ENCODE measurements at places on chromosomes 6 and 20. TPM values are rescaled to one million over a fixed set of nuclear protein-coding genes. Genes with fewer than 3 reads are reported as not detected.

- peaks cover 3% of the 10 kb centered on the region for H3K36me3 ChIP-seq
- H3K4me1 ChIP-seq, result no peaks in the 10 kb centered on the region
- no peak overlapping the region for H3K4me3 ChIP-seq
These were observed 40.5 kb downstream of the BEND6 start for GRCh38 chr6:56995347-56995902.

DNA sequence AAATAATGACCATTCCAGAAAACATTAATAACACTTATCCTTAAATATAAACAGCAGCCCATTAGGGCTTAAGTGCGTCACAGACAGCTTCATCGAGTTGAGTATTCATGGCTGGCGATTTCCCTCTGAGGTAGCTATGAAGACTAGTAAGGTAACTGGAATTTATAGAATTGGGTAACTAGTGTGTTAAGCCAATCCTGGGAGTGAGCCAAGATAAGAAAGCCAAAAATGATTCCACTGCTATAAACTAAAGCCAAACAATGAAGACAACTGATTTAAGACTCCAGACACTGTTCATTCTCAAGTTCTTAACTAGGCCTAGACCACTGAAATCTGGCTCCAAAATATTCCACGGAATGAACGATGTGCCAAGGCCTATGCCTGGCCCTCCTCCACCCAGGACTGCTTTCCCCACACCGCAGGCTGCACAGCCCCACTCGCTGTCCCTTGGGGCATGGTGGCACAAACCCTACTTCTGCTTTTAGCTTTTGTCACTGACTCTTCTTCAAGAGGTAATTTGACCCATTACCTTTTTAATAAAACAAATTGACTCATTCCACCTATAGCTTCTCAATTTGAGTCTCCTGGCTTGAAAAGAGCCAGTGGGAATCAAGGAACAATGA, 66.0 kb downstream of the BLOC1S5 start:
- H3K27ac ChIP-seq, result no peak overlapping the region
- no peak for DNase-seq
- H3K27me3 ChIP-seq, result no peaks in the 10 kb centered on the region
- peaks cover 4% of the 10 kb centered on the region for H3K36me3 ChIP-seq
- no peak overlapping the region for H3K4me3 ChIP-seq
- H3K4me1 ChIP-seq, result no peaks in the 10 kb centered on the region

- H3K4me1 ChIP-seq, result no peaks in the 10 kb centered on the region
- DNase-seq, result peak; percentile 25
- no peak overlapping the region for H3K27ac ChIP-seq
- H3K36me3 ChIP-seq, result no peaks in the 10 kb centered on the region
- H3K27me3 ChIP-seq, result peaks cover 3% of the 10 kb centered on the region
These were observed 20.1 kb upstream of the RNGTT start for GRCh38 chr6:88983532-88983931.

GRCh38 chr6:110618591-110619267, 142.3 kb upstream of the SLC22A16 start:
- no peaks in the 10 kb centered on the region for H3K27me3 ChIP-seq
- DNase-seq, result no peak
- no peak overlapping the region for H3K27ac ChIP-seq
- no peak overlapping the region for H3K4me3 ChIP-seq
- peaks cover 3% of the 10 kb centered on the region for H3K4me1 ChIP-seq

DNA sequence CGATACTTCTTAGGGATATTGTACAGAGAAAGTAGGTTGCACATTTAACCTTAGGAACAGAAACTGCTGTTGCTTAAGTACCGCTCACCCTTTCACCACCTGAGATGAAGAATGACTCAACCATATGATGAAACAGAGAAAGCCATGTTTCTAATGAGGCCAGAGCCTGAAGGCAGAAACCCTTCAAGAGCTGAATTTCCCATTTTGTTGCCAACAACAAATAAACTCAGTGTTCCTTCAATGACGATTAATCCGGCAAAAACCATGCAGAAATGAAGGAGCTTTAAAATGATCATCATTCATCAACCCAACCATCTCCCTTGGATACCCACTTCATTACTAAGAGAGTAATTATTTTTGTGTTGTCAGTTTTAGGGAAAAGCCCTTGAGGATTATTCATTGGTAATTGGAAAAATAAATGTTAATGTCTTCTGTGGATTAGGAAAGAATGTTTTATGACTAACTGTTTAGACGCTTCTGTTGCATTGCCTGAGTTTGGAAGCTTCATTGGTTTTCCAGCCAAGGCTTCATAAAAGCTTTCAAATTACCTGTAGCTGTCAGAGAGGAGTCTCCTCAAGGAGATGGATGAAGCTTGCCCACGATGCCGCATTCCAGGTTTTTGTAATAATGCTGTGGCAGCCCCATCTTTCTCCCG, 112.1 kb upstream of the IYD start:
- H3K36me3 ChIP-seq, result no peaks in the 10 kb centered on the region
- H3K4me3 ChIP-seq, result no peak overlapping the region
- H3K4me1 ChIP-seq, result peaks cover 30% of the 10 kb centered on the region
- DNase-seq, result no peak
- H3K27ac ChIP-seq, result peak overlapping the region; percentile 10
- peaks cover 36% of the 10 kb centered on the region for H3K27me3 ChIP-seq

- no peaks in the 10 kb centered on the region for H3K4me1 ChIP-seq
- H3K36me3 ChIP-seq, result no peaks in the 10 kb centered on the region
- H3K27me3 ChIP-seq, result peaks cover 11% of the 10 kb centered on the region
- H3K27ac ChIP-seq, result no peak overlapping the region
- no peak overlapping the region for H3K4me3 ChIP-seq
These were observed 84.7 kb downstream of the RNF182 start for GRCh38 chr6:14009431-14009830.

- H3K36me3 ChIP-seq, result peaks cover 61% of the 10 kb centered on the region
- no peak for DNase-seq
- H3K4me1 ChIP-seq, result peaks cover 15% of the 10 kb centered on the region
These were observed 66.1 kb downstream of the PRND start for GRCh38 chr20:4787820-4788219.

- no peak overlapping the region for H3K4me3 ChIP-seq
- H3K4me1 ChIP-seq, result peaks cover 5% of the 10 kb centered on the region
- DNase-seq, result no peak
- peaks cover 2% of the 10 kb centered on the region for H3K27me3 ChIP-seq
- H3K27ac ChIP-seq, result no peak overlapping the region
- H3K36me3 ChIP-seq, result peaks cover 2% of the 10 kb centered on the region
These were observed 22.1 kb downstream of the GJA10 start for GRCh38 chr6:89916136-89916920.

- DNase-seq, result no peak
- H3K4me3 ChIP-seq, result no peak overlapping the region
- H3K4me1 ChIP-seq, result no peaks in the 10 kb centered on the region
- no peak overlapping the region for H3K27ac ChIP-seq
These were observed 912 bp upstream of the OR12D3 start for GRCh38 chr6:29376003-29376402.

- no peaks in the 10 kb centered on the region for H3K27me3 ChIP-seq
- no peak for DNase-seq
- no peaks in the 10 kb centered on the region for H3K36me3 ChIP-seq
- no peak overlapping the region for H3K4me3 ChIP-seq
These were observed 120.0 kb downstream of the SYNDIG1 start for GRCh38 chr20:24589381-24589780.

DNA sequence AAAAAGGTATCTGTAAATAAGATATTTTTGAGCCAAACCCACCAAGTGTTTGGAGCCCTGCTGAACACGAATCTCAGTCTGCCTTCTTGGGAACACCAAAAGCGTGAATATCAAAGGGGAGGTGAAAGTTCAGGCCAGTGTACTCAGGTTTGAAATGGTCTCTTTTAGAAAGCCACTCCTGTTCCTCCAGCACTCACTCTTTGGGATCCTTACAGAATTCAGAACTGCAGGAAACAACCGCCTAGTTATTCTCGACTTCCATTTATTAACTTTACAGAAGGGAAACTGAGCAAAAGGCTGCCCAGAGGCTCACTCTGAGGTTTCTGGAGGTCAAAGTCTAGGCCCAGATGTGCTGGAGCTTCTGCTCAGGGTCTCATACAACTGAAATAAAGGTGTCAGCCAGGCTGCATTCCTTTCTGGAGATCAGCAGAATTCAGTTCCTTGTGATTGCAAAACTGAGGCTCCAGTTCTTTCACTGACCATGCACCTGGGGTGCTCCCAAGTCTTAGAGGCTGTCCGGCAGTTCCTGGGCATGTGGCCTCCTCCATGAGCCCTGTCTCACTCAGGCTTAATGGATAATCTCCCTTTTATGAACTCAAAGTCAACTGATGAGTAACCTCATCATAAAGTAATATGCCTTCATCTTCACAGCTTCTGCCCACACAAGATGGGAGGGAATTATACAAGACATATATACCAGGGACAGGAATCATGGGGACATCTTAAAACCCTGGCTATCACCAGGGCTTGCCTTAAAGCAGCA, 65.5 kb upstream of the TNFAIP3 start:
- DNase-seq, result no peak
- H3K27me3 ChIP-seq, result no peaks in the 10 kb centered on the region
- H3K27ac ChIP-seq, result peak overlapping the region; percentile 84
- H3K36me3 ChIP-seq, result peaks cover 3% of the 10 kb centered on the region
- no peak overlapping the region for H3K4me3 ChIP-seq

- no peaks in the 10 kb centered on the region for H3K4me1 ChIP-seq
- H3K27ac ChIP-seq, result no peak overlapping the region
- H3K36me3 ChIP-seq, result no peaks in the 10 kb centered on the region
- no peak for DNase-seq
- H3K27me3 ChIP-seq, result peaks cover 2% of the 10 kb centered on the region
- H3K4me3 ChIP-seq, result no peak overlapping the region
These were observed 956.5 kb downstream of the TFAP2A start for GRCh38 chr6:9458424-9458823.

GRCh38 chr6:129632172-129632613, 77.8 kb downstream of the ARHGAP18 start:
- no peaks in the 10 kb centered on the region for H3K27me3 ChIP-seq
- H3K4me1 ChIP-seq, result peaks cover 5% of the 10 kb centered on the region
- peaks cover under 1% of the 10 kb centered on the region for H3K36me3 ChIP-seq
- no peak for DNase-seq
- no peak overlapping the region for H3K4me3 ChIP-seq

GRCh38 chr6:26183581-26184366, 96.5 kb downstream of the HFE start:
- peak overlapping the region; percentile 92 for H3K27ac ChIP-seq
- no peaks in the 10 kb centered on the region for H3K36me3 ChIP-seq
- peak overlapping the region; percentile 89 for H3K4me3 ChIP-seq
- peaks cover 45% of the 10 kb centered on the region for H3K4me1 ChIP-seq

- DNase-seq, result no peak
- H3K27me3 ChIP-seq, result no peaks in the 10 kb centered on the region
- no peak overlapping the region for H3K4me3 ChIP-seq
These were observed 353.0 kb downstream of the TAF4 start for GRCh38 chr20:61712688-61713087.

GRCh38 chr6:2979819-2980464, 8.6 kb upstream of the SERPINB6 start:
- no peak overlapping the region for H3K27ac ChIP-seq
- H3K36me3 ChIP-seq, result no peaks in the 10 kb centered on the region
- no peak overlapping the region for H3K4me3 ChIP-seq
- no peak for DNase-seq
- peaks cover 24% of the 10 kb centered on the region for H3K4me1 ChIP-seq

GRCh38 chr6:165823609-165824326, 160.7 kb upstream of the PDE10A start:
- DNase-seq, result no peak
- H3K27ac ChIP-seq, result no peak overlapping the region
- H3K4me3 ChIP-seq, result no peak overlapping the region
- no peaks in the 10 kb centered on the region for H3K4me1 ChIP-seq

- peak; percentile 58 for DNase-seq
- peaks cover 68% of the 10 kb centered on the region for H3K4me1 ChIP-seq
- no peaks in the 10 kb centered on the region for H3K27me3 ChIP-seq
- peak overlapping the region; percentile 91 for H3K27ac ChIP-seq
- peak overlapping the region; percentile 85 for H3K4me3 ChIP-seq
These were observed 54.4 kb upstream of the CEP85L start for GRCh38 chr6:118705544-118706491.

DNA sequence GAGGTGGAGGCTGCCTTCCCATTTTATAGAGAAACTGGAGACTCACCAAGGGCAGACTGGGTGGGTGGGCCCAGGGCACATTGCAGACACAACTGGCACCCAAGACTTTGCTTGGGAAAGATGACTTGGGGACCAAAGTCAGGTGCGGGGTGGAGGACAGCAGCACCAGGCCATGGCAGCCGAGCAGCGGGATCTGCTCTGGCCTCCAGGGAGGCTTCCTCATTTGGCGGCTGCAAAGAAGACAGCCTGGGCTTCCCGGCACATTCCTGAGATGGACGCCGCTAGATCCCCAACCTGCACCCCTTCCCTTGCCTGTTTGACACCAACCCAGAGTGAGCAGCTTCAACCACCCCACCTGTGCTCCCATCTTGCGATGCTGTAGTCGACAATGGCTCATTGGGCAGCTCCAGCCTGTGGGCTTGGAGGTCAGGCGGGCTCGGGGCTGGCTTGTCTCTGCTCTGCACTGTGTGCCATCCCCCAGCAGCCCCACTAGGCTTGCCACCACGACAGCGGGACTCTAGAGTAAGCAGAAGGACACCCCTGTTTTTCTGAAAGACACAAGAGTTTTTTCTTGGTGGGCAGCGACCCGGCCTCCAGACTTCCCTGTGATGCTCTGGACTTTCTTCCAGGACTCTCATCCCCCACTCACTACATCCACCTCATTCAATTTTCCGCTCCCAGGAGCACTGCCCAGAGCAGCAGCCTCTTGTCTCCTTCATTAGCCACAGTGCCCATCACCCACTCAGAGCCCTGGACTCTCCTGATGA, 184.9 kb upstream of the CST7 start:
- H3K36me3 ChIP-seq, result no peaks in the 10 kb centered on the region
- H3K4me3 ChIP-seq, result no peak overlapping the region
- no peak for DNase-seq

Gene HLA-DQB1
- total RNA-seq, result 3.1 TPM

Gene ILRUN
- 66.9 TPM for total RNA-seq

Gene ZNF318
- 11.2 TPM for total RNA-seq

Gene GSTA3
- total RNA-seq, result not detected

Gene IPCEF1
- 11.6 TPM for total RNA-seq

Gene RAB44
- 0.05 TPM for total RNA-seq

Gene OR2B6
- total RNA-seq, result not detected

Gene RNF217
- 2.4 TPM for total RNA-seq

Gene C20orf204
- total RNA-seq, result 2.3 TPM

Gene APOM
- 3.4 TPM for total RNA-seq

Gene GNAS-AS1
- total RNA-seq, result 1.1 TPM

Gene TGM3
- total RNA-seq, result not detected

Gene TNNC2
- total RNA-seq, result not detected

Gene SLC25A27
- 1.6 TPM for total RNA-seq

Gene TAP2
- total RNA-seq, result 96.4 TPM

Gene PDYN
- total RNA-seq, result not detected

Gene UBD
- 0.32 TPM for total RNA-seq

All from activated CD4-positive, alpha-beta T cell treated with anti-CD3 and anti-CD28 coated beads for 36 hours (primary cell).